AG04450 (cell line): ENCODE measurements at places on chromosomes 2 and 18.

DNA sequence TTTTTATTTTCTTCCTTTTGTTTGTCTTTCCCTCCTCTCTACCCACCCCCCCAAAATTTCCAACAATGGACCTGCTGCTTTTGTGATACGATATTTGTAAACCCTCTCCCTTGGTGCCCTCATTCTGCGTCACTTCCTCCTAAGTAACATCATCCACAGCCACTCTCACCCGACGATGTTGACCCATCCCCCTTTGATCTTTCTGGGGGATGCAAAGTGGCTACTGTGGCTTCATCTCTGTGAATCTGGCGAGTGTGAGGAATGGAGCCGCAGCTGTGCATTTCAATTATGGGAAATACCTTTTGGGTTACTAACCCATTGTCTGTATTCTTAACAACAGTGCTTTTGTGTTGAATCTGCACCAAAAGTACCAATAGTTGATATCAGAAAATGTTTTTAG lies 19.4 kb downstream of the ANTXR1 start:
- DNase-seq, result no peak

GRCh38 chr2:224513991-224514390 lies 71.2 kb downstream of the CUL3 start:
- no peak for DNase-seq

GRCh38 chr2:61537277-61537949 lies 743 bp downstream of the XPO1 start:
- DNase-seq, result no peak

DNA sequence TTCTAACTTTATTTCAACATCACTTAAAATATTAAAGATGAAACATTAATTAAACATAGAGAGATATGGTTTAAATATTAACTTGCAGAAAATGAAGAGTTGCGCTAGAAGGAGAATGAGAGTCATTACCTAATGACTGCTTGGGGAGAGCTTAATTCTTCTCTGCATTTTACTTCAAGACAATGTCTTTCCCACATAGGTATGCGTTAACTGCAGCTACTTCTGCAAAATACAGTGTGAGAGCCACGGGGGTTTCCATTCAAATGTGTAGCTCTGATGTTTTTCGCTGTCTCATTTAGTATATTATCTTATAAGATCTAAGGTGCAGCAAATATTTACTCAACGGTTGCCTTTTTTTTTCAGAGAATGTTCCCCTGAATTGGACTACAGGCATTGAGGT lies 126.7 kb downstream of the TMX3 start:
- no peak for DNase-seq

GRCh38 chr2:11144738-11145079 lies 10.6 kb upstream of the SLC66A3 start:
- DNase-seq, result no peak

- no peak for DNase-seq
Measured at GRCh38 chr2:240946654-240947053, 40.5 kb downstream of the CROCC2 start.

GRCh38 chr2:26769089-26769761 lies 5.1 kb downstream of the SLC35F6 start:
- no peak for DNase-seq

GRCh38 chr2:28325567-28326468 lies 66.8 kb upstream of the FOSL2 start:
- DNase-seq, result no peak

DNA sequence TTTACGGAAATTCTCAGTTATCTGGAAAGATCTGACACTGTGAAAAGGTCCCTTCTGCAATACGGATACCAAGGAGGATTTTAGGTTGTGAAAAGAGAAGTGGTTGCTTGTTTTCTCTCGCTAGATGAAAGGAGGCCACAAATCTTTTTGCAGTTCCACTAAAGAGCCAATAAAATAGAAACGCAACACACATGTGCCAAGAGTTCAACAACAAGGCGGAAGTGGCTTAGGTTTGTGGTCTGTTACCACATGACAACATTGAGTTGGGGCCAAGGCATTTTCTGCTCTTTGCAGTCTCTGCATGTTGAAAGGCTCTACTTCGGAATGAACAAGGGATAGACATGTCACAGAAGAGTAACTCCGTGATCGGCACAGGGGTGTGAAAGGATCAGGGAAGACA lies 115.7 kb upstream of the OSR1 start:
- DNase-seq, result no peak

DNA sequence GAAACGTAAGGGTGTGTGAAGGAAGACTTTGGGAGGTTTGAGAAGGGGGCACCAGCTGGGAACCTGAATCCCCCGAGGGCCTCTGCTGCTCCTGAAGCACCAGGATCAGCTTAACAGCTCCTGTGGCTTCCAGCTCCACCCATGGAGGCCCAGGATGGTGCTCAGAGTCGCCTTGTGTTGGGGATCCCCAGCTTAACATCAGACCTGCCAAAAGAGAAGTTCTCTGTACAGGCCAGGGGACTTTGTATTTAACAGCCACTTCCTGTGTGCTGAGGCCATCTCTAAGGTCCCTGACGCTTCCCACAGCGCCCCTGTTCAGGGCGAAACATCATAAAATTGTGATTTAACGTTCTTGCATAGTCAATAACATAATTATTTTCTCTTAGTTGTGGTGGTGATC lies 77.5 kb downstream of the NCK2 start:
- DNase-seq, result no peak

DNA sequence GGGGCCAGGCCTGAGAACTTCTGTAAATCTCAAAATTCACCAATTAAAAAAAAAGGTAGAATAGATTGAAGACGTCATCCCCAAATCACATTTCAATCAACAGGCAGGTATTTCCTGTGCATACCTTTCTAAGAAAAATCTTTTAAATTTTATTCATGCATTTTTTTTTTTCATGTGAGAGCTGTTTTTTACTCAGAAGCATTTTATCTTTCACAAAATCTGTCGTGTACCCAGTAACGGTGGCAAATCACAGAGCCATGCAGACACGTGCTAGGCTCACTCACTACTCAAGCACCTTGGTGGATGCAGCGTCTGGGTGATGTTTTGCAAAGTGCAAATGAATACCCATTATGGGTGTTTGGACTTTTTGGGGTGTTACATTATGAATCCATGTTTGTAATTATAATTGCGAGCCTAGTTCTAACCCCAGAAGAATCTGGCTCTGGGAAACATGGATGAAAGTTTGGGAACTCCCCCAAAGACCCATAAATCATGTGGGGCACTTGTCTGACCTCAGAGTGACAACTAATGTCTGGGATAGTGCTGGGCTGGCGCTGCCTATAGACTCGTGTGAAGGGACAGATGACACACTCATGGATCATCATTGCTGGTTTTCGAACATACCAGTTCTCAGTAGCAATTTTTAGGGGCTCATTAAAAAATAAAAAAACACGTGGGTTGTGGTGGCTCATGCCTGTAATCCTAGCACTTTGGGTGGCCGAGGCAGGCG lies 335.2 kb downstream of the LPIN1 start:
- DNase-seq, result no peak

DNA sequence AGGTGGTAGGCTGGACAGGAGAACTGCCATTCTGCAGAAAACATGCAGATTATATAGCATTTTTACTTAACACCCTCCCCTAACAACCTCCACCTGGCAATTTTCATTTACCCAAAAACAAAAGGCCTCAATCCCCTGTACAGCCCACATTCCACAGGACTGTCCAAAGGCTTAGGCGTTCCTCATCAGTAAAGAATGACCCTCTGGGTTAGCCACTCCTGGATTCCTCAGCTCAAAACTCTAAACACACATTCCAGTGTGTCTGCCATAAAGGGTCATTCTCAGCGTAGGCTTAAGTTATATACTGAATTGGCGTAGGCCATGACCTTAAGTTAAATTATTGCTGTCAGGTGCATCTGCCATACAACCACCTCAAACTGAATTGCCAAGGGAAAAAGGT lies 261.8 kb upstream of the CHAC2 start:
- no peak for DNase-seq

DNA sequence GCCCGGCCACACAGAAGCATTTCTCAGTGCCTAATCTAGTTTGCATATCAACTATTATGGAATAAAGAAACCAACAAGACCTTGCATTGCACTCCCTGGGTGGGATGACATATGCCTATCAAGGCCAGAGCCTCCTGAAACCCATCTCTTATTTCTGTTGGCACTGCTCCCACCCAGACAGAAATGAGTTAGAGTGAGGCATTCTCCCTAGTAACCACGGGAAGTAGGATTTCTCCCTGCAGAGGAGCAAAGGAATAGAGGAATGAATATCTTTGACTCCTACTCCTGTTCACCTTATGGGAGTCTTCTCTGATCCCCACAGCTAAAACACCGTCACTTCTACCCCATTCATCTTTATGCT lies 24.2 kb upstream of the SCYGR1 start:
- no peak for DNase-seq

DNA sequence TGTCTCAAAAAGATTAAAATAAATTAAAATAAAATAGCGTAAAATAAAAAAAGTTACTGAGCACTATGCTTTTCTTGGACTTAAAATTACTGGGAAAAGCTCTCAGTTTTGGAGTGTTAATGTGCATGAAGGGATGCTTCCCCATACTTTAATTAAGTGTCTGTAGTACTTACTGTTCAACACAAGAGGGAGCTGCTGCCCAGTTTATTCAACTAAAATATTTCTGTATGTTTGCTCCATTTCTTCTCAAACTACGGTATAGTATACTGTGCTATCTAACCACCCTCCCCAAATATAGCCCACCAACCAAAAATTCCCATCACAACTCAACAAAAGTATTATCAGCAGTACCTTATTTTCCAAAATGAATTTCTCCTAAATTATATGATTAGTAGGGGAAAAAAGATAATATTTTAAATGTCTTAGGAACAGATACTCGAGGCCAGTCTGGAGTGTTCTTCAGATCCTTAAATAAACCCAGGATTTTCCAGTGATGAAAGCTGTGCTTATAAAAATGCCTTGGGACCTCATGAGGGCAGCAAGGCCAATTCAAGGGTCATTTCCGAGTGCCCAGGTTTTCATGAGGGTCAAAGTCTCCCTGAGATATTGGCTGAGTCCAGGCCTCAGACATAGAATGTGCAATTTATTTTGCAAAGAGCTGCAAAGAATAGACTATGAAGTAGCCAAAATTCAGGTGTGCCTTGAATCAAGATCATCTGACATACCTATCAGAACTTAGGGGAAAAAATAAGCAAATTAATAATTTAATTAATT lies 64.1 kb downstream of the CHRNA1 start:
- DNase-seq, result peak; percentile 29

DNA sequence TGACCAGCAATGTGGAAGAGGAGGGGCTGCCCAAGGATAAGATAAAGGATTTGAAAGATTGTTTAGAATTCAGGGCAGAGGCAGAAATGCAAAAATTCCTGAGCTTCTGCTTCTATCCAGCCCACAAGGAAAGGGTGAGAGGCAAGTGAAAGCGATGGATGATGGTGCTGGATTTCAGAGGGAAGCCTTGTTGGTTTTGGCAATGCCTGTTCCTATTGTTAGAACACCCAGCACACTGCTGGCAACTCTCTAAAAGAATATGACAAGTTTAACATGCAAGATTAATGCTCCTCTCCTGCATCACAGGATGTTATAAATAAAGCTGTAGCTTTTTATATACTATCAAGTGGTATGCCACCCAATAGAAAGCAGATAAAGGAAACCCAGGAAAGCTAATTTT lies 92.6 kb downstream of the ZNF385B start:
- DNase-seq, result no peak

GRCh38 chr18:40249390-40250080 lies 1705.5 kb upstream of the PIK3C3 start:
- DNase-seq, result no peak
